Right kidney (tissue), 9 donors: ENCODE measurements at places on chromosomes 7 and 10.
A peak's percentile ranks its signal among the peaks of the same experiment; 100 is the strongest.

GRCh38 chr7:32415519-32415918 is 74.7 kb downstream of the LSM5 start:
- DNase-seq = no peak

- no peak for DNase-seq
These were observed 12.1 kb downstream of the ZSCAN21 start for GRCh38 chr7:100061518-100062193.

- DNase-seq = peak; percentile 71
These were observed 6.5 kb downstream of the MNX1 start for GRCh38 chr7:157003756-157004520.

- DNase-seq = no peak
These were observed 175.4 kb downstream of the LSM5 start for GRCh38 chr7:32314761-32315160.

- DNase-seq = no peak
These were observed 3.1 kb downstream of the HNRNPA2B1 start for GRCh38 chr7:26197153-26198115.

GRCh38 chr7:33243319-33243881 is 114.0 kb downstream of the BBS9 start:
- DNase-seq = peak; percentile 15

- no peak for DNase-seq
These were observed 223.3 kb upstream of the HGF start for GRCh38 chr7:81993186-81993585.

DNA sequence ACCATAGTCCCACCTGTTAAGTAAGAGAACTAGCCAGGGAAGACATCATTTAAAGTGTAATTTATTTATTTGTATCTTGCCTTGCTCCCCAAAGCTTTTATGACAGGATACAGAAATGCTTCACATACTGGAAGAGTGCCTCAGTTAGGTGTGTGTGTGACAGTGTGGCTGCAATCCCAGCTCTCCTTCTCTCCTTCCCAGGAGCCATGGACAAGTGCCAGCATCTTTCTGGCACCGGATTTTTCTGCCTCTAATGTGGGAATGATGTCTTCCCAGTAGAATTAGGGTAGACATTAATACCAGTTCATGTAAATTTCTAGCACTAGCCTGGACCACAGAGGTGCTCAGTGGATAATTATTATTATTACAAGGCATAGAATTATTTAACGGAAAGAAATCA is 30.3 kb upstream of the ATXN7L1 start:
- no peak for DNase-seq

- no peak for DNase-seq
These were observed 41.1 kb downstream of the CPVL start for GRCh38 chr7:29105191-29105590.

GRCh38 chr7:13240349-13240748 is 552.9 kb downstream of the ARL4A start:
- DNase-seq = no peak

DNA sequence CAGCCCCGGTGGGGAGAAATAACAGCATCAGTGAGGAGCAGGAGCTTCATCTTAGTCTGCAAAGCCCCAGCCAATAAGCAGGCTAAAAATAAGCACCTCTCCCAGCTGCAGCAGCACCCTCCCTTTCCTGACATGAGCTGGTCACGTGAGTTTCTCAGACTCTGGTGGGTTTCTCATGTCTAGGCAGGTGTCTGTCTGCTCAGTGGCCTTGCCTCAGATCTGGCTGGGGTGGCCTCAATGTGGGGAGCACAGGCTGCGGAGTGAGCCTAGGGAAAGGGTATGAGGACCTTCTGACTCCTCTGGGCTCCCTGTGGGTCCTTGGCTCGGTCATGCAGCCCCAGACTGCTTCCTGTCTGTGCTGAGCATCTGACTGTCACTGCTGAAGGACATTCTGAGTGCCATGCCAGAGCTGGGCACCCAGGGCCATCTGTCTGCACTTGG is 81.6 kb upstream of the LRRC4 start:
- no peak for DNase-seq

DNA sequence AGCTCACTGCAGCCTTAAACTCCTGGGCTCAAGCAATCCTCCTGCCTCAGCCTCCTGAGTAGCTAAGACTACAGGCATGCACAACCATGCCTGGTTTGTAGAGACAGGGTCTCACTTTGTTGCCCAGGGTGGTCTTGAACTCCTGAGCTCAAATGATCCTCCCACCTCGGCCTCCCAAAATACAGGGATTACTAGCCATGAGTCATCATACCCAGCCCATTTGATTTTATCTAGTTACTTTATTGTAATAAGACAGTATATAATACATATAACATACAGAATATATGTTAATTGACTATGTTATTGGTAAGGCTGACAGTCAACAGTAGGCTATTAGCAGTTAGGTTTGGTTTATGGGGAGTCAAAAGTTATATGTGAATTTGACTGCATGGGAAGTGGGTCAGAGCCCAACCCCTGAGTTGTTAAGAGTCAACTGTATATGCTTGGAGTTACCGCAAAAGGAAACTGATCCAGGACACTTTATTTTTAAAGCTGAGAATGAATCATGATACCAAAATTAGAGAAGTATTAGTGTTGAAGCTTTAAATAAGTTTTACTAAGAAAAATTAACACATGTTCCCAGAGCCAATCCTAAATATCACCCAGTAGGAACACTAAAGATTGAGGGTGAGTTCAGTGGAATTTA is 20.7 kb upstream of the KMT2E start:
- no peak for DNase-seq
